ENCODE measurements at places on chromosomes 6 and 20.
A peak's percentile ranks its signal among the peaks of the same experiment; 100 is the strongest.

- DNase-seq = no peak
These were observed 115.6 kb downstream of the MTHFD1L start for GRCh38 chr6:150981095-150981494.

- no peak for DNase-seq
These were observed 42.8 kb downstream of the PSMG4 start for GRCh38 chr6:3301506-3301905.

GRCh38 chr6:130473886-130474285 is 108.1 kb downstream of the TMEM200A start:
- no peak for DNase-seq

DNA sequence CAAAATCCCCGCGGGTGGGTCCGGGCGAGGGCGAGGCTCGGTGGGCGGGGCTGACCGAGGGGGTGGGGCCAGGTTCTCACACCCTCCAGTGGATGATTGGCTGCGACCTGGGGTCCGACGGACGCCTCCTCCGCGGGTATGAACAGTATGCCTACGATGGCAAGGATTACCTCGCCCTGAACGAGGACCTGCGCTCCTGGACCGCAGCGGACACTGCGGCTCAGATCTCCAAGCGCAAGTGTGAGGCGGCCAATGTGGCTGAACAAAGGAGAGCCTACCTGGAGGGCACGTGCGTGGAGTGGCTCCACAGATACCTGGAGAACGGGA is 809 bp downstream of the HLA-G start:
- no peak for DNase-seq

DNA sequence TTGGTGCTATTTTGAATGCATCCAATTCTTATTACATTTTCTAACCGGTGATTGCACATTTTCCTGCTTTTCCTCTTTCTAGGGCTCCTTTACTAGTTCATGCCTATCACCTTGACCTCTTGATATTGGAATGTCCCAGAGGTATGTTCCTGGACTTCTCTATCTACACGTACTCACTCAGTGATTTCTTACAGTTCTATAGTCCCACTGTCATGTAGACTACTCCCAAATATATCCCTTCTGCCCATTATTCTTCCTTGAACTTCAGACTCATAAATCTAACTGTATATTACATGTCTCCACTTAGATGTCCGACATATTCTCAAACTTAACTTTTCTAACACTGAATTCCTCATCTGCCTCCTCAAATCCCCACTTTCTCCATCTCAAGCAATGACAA is 7.2 kb upstream of the AHI1 start:
- no peak for DNase-seq

- DNase-seq = no peak
These were observed 85.0 kb upstream of the CEP85L start for GRCh38 chr6:118736440-118736839.

DNA sequence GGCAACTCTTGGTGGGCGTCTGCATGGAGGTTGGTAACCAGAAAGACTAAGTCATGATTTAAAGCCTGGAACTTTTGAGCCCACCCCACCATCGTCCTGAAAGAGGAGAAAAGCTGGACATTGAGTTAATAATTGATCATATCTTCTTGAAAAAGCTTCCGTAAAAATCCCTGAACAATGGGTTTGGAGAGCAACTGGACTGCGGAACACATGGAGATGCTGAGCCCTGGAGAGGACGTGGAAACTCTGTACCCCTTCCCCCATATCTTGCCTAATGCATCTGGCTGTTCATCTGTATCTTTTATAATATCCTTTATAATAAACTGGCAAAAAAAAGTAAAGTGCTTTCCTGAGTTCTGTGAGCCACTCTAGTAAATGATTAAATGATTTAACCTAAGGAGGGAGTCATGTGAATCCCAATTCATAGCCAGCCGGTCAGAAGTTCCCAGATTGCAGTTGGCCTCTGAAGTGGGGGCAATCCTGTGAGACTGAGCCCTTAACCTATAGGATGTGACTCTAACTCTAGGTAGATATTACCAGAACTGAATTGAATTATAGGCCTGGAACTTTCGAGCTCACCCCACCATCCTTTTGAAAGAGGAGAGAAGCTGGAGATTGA is 26.5 kb upstream of the LGSN start:
- DNase-seq = no peak

DNA sequence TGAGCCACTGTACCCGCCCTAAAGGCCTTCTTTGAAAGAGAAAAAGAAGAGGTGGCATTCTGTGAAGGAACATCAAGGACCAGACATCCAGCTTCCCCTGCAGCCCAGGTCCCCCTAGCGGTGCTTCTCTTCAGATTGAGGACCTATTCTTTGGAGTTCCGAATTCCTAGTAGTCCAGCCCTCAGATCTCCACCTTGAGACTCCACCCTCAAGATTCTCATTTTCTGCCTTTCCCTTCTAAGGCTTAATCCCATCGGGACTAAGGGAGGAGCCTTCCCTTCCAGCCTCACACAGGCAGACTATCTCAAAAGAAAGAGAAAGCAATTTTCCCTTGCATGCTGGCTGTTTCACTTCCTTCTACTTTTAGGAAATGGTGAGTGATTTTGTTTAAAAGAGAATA is 32.5 kb downstream of the MUC22 start:
- DNase-seq = peak; percentile 4

DNA sequence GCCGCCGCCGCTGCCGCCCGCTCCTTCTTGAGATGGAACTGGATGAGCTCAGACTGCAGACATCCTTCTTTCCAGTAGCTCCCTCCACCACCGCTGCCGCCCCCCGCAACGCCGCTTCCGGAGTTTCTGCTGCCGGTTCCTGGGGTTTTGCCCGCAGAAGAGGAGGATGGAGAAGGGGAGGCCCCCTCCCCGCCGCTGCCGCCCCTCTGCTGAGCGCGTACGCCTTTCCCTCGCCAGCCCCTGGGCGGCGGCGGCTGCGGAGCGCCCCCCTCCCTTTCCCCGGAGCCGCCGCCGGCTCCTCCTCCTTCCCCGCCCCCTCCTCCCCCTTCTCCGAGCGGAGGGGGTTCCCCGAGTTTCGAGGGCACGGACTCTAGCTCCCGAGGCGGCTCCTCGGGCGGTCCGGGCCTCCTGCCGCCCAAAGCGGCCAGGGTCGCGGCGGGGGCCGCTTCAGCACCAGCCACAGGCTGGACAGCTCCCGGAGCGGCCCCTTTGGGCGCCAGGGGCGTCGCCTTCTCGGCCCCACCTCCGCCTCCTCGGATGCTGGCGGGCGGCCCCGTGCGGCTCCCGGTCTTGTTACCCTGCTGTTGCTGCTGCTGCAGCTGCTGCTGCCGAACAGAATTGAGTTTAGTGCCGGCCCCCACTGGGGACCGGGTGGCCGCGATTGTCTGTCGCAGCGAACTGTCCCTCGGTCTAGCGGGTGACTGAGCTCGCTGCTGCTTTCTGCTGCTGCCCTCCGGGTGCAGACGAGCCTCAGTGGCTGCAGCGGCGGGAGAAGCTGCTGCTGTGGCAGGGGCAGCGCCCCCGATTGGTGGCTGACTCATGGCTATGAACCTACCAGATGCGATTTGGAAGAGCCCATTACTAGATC is 3.1 kb downstream of the MTCL3 start:
- DNase-seq = no peak

- no peak for DNase-seq
These were observed 188.0 kb downstream of the DLL1 start for GRCh38 chr6:170102582-170103481.

DNA sequence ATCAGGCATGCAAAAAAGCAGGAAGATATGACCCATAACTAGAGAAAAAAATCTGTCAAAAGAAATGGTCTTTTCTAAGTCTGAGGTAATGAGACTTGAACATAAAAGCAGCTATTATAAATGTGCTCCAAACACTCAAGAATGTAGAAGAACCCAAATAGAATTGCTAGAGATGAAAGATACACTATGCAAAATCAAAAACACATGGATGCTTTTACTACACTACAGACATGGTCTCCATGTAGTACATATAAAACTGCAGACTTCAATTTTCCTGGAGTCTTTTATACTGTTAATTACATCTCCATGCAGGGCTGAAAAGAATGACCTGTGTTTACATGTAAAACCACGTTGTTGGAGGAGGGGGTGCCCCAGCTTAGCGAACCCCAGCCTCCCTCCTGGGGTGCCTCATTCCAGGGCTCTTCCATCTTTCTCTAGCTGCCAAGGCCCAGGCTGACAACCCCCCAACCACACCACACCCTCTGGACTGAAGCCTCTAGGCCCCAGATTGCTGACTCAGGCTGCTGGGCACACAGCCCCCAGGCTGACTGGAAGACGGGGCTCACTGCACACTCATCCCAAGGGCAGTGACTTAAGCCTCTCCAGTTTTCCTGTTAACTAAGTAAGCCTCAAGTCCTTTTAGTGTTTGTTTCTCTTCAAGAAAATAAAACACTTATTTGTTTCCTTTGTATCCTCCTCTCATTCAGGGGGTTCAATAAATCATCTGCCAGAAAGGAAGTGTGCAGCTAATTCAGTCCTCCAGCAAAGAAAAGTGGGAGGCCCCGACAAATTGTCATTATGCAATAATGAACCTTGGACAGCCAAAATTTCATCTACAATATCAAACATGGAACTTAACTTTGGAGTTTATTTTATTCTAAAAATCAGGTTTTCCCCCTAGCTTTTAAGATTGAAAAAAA is 26.0 kb upstream of the PLAGL1 start:
- DNase-seq = no peak

- DNase-seq = no peak
These were observed 9.4 kb upstream of the COMMD7 start for GRCh38 chr20:32752458-32753250.

GRCh38 chr20:49385465-49385864 is 97.0 kb downstream of the KCNB1 start:
- no peak for DNase-seq

DNA sequence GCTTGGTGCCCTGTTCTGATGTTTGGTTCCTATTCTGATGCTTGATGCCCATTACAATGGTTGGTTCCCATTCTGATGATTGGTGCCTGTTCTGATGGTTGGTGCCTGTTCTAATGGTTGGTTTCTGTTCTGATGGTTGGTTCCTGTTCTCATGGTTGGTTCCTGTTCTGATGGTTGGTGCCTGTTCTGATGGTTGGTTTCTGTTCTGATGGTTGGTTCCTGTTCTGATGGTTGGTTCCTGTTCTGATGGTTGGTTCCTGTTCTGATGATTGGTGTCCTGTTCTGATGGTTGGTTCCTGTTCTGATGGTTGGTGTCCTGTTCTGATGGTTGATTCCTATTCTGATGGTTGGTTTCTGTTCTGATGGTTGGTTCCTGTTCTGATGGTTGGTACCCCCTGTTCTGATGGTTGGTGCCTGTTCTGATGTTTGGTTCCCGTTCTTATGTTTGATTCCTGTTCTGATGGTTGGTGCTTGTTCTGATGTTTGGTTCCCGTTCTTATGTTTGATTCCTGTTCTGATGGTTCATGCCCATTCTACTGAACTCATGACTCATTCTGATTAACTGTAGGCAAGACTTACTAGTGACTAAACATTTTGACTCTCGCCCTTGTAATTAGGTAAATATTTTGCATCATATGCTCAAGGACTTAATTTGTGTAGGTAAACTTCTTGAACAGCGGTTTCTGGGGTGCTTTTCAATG is 146.2 kb downstream of the DLL1 start:
- no peak for DNase-seq

GRCh38 chr20:48310305-48310704 is 517.5 kb downstream of the PREX1 start:
- DNase-seq = no peak

- DNase-seq = no peak
These were observed 62.3 kb downstream of the SYCP2 start for GRCh38 chr20:59871096-59871495.

DNA sequence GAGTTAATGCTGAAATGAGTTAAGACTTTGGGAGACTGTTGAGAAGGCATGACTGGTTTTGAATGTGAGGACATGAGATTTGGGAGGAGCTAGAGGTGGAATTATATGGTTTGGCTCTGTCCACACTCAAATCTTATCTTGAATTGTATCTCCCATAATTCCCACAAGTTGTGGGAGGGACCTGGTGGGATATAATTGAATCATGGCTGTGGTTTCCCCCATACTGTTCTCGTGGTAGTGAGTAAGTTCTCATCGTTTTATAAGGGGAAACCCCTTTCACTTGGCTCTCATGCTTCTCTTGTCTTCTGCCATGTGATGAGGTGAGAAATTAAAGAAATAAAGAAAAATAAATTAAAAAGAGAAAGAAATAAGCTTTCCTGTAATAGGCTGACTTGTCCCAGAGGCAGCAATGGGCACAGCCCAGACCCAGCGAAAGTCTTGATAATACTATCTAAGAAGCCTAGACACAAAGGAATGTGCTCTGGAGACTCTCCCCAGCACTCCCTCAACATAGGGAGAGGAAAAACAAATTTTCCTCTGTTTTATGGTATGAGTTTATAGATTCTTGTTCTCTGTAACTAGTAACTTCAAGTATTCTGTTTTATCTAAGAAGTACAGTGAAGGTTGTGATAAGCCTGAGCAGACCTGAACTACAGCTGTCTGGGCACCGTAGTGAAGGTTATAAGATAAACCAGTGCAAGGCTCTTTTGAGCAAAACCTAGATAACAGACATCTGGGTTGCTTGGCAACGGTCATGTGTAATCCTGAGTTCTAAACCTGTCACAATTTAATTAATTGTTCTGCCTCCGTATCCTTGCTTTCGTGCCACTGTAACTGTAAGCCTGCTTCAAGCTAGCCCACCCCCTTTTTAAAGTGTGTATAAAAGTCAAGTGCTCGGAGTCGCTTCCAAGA is 88.9 kb upstream of the ECI2 start:
- no peak for DNase-seq

GRCh38 chr6:43932259-43933147 is 162.5 kb downstream of the VEGFA start:
- DNase-seq = no peak

DNA sequence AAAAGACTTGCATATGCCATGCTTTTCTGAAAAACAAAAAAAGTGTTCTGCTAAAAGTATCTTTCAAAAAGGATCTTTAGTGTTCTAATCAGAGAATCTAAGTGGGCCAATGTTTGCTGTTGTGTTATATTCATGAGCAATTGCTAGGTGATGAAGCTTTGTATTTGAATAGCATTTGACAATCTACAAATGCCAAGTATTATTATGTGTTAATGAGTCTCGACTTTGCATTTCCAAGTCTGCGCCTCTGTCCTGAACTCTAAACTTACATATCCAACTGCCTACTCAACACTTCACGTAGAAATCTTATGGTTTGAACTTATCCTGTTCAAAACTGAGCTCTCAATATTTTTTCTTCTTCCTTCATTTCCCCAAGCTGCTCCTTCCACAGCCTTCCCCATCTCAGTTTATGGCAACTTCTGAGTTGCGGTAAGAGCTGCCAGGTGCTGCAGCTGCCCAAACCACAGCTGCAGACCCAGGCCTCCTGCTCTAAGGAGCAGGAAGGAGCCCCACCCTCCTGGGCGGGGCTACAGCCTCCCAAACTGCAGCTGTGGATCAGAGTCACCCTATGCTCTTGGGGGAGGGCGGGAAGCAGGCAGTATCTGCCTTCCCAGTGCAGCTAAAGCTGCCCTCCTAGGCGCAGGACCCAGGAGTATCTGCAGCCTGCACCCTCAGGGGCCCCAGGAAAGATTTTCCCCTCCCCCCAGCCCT is 16.7 kb upstream of the MAK start:
- no peak for DNase-seq
